ENCODE measurements at places on chromosomes 5 and 9. TPM values are rescaled to one million over a fixed set of nuclear protein-coding genes. Genes with fewer than 3 reads are reported as not detected.

The MYOZ3 gene
- total RNA-seq: 0.30 TPM

The STRBP gene
- 3.3 TPM for total RNA-seq

The ZFP2 gene
- total RNA-seq: 0.55 TPM

The GKAP1 gene
- total RNA-seq: 0.55 TPM

The HEXB gene
- 209 TPM for total RNA-seq

The ATOSB gene
- total RNA-seq: 55.5 TPM

The ACOT12 gene
- total RNA-seq: not detected

The EIF4E1B gene
- total RNA-seq: not detected

The OLFML2A gene
- 2.1 TPM for total RNA-seq

The SPIN1 gene
- 116 TPM for total RNA-seq

The CRB2 gene
- total RNA-seq: not detected

The POC5 gene
- 10.4 TPM for total RNA-seq

The TLX3 gene
- total RNA-seq: not detected

The TLE4 gene
- 39.8 TPM for total RNA-seq

The LCN6 gene
- total RNA-seq: not detected

The PRRX2 gene
- 0.59 TPM for total RNA-seq

The ADGRV1 gene
- total RNA-seq: 0.89 TPM

The ZNF454 gene
- 3.6 TPM for total RNA-seq

The PDE6A gene
- not detected for total RNA-seq

The GDA gene
- total RNA-seq: not detected

The FGD3 gene
- total RNA-seq: not detected

The C7 gene
- not detected for total RNA-seq

Data from smooth muscle cell of the umbilical artery (primary cell).